B cell (primary cell): ENCODE measurements at places on chromosomes 2 and 18.

GRCh38 chr2:143974262-143974661, 545.7 kb downstream of the ZEB2 start:
- no peak for DNase-seq

GRCh38 chr2:197460649-197461048, 7.3 kb downstream of the COQ10B start:
- no peak for DNase-seq

DNA sequence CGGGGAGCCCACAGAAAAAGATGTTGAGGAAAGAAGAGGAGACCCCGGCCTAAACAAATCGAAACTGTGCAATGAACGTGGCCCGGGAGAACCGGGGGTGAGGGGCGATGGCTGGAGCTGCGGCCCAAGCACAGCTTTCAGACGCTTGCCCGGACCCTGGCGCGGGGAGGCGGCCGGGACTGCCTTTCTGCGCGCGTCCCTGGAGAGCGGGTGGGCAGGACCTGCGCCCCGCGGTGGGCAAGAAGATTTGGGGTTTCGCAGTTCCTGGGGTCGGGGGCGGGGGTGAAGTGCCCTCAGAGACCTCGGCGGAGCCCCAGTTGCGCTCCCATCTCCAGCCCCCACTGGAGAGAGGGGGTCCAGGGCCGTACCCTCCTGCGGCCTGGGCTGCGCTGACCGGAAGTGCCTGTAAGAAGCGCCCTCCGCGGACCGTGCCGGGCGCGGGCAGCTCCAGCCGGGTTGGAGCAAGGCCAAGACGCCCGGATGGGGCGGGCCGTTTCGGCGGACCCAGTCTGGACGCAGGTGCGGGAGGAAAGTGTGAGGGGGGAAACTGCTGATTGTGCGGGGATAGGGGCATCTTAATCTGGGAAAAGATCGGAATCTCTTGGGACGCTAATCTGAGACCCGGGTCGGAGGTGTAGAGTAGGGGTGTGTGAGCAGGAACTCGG, 11.6 kb downstream of the EN1 start:
- DNase-seq: no peak

DNA sequence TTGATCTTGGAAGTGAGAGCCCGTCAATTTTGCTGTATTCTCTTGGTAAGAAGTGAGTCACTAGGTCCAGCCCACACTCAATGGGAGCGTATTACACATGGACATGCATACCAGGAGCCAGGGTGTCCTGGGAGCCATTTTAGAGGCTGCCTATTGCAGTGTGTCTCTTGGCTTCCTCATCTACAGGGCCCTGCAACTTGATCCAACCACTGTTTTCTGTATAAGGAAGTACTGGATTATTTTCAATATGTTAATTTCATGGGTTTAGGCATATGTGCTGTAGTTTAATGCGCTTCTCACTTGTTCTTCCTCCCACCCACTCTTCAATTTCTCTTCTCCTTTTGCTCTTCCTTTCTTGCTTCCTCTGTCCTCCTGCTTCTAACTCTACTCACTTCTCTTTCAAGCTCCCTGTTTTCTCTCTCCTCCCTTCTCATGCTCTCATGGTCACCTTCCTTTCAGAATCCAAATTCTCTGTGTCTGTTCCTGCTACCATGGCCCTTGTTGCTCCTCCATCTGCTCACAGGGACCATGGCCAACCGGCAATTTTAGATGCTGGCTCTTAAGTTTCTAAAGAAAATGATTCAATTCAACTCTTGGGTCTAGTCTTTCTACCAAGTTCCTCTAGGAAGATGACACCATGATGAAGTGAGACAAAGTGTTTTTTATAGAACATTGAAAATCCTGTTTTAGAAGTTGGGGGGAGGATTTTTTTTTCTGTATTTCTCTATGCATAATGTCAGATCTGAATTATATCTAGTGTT, 152.0 kb upstream of the ZEB2 start:
- peak; percentile 30 for DNase-seq

- no peak for DNase-seq
These were observed 36.7 kb downstream of the MTERF4 start for GRCh38 chr2:241065355-241065803.

GRCh38 chr2:158414538-158414937, 42.0 kb downstream of the CCDC148 start:
- DNase-seq: no peak

DNA sequence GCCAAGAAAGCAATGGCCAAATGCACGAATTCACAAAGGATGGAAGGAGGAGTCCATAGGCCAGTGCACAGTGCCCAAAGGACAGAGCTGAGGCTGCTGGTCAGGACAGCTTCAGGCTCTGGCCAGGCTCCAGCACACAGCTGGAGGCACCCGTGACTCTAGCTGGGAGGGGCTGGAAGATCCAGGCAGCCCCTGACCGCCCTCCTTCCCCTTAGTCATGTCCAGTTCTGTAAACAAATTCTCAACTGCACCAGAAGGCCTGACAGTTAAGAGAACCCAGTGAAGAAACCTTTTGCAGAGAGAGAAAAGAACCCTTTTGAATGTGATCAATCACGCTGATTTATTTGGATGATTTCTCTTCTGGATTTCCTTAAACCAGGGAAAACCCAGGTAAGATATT, 7.7 kb upstream of the YWHAQ start:
- no peak for DNase-seq

DNA sequence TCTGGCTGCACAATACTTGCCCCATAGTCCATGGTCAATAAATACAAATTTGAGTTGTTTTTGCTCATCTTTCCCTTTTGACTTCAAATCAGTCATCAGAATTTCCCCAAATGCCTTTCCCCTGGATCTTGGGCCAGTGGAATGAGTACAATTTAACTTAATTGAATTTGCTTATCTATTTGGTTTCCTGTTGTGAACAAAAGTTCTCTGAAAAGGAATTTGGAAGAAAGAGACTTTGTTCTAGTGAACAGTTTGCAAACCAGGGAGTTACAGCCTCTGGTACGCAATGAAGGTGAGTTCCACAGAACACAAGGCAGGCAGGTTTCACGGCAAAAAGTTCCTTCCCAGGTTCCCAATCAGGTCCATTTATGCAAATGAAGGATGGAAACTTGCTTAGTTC, 1.2 kb upstream of the UGT1A1 start:
- DNase-seq: no peak

DNA sequence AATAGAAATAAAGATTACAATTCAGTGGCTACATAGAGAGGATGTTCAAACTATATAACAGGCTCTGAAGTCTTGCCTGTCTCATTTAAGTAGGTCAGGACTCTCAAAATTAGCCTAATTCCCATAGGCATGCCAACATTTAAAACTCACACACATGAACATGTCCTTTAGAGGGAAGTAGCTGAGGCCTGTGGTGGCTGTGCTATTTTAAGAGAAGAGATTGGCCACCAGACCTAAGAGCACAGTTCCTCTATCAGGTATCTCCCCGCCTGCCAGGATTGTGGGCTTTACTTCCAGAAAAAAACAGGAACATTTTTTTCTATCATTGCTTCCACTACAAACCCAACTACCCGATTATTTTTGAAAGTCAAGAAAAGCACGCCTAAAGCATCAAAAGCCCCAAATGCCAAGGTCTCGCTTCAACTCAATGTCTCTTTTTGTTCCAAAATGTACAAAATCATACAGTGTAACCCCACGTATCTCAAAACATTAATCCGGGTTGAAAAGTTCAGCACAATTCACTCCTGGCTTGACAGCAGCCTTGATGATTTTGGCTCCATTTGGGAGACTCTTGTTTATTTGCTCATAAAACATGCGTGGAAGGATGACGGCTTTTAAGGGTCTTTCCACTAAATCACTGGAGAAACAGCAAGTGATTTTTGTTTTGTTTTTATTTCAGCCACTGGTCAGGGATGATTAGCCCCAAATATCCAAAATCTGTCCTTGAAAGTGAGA, 15.3 kb downstream of the FHL2 start:
- DNase-seq: no peak

DNA sequence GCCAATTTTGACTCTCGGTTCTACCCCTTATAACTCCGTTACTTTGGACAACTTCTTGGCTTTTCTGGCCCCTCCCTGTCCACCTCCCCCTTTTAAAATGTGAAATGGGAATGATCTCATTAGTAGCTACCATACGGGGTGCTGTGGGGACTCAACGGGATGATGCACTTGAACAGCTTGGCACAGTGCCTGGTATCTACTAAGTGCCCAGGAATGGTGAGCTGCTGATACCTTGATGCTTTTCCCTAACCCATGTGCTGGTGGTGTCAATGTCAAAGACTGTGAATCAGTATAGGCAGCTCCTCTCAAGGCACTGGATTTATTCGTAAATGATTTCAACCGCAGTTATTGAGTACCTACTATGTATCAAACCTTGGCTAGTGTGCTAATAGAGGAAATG, 204.2 kb downstream of the LOXHD1 start:
- no peak for DNase-seq

- DNase-seq: no peak
These were observed 124.2 kb downstream of the MRO start for GRCh38 chr18:50695431-50696176.

DNA sequence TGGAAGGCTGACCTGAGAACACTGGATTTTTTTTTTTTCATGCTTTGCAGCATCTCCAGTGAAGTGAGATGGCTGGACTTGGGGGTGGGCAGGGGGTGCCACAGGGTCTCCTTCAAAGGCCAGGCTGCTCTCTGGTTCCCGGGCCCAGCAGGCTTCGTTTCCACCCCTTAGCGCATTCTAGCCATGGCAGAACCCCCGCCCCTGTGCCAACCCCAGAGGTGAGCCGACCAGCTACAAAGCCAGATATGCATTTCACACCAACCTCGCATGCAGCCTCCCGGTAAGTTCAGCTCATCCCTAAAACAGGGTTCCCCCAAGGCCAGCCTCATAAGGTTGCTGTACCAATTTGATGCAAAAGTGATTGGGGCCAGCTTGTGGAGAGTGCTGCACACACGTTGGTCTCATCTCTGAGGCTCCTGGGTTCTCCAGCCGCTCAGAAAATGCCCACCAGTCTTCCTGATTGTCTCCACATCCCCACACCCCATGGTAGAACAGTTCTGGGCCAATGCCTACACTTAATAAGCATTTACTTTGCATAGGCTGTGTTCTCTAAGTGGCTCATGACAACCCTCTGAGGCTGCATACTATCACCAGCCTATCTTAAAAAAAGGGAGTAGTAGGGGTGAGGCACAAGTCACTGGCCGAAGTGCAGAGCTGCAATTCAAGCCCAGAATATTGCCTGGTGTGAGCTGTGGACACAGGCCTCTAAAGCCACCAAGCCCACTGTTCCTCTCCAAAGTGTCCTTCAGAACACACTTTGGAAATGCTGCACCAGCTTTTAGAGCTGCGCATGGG, 23.3 kb downstream of the SMAD7 start:
- no peak for DNase-seq

- no peak for DNase-seq
These were observed 10.9 kb upstream of the HS6ST1 start for GRCh38 chr2:128329607-128330006.

DNA sequence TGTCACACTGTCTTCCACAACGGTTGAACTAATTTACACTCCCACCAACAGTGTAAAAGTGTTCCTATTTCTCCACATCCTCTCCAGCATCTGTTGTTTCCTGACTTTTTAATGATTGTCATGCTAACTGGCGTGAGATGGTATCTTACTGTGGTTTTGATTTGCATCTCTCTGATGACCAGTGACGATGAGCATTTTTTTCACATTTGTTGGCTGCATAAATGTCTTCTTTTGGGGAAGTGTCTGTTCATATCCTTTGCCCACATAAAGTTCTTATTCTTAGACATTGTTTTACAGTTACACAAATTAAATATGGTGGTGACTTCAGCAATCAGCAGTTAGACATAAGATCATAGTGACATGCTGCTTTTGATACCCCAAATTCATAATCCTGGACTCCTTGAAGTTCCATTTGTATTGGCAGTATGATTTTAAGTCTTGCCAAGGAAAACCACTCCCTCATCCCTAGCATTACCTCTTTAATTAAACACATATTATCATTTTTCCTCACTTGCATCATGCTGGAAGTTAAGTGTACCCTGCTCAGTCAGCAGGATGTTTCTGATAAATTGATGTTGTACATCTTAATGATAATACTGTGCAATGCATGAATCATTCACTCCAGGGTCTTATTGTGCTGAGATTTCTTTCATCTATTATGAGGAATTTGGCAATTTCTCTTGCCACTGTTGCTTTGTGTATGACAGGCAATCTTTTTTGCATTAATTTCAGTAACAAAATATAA, 67.6 kb upstream of the STAT1 start:
- no peak for DNase-seq

- no peak for DNase-seq
These were observed 94.4 kb upstream of the SIX2 start for GRCh38 chr2:45103351-45104345.

- peak; percentile 59 for DNase-seq
These were observed 336 bp downstream of the THNSL2 start for GRCh38 chr2:88170472-88170892.

DNA sequence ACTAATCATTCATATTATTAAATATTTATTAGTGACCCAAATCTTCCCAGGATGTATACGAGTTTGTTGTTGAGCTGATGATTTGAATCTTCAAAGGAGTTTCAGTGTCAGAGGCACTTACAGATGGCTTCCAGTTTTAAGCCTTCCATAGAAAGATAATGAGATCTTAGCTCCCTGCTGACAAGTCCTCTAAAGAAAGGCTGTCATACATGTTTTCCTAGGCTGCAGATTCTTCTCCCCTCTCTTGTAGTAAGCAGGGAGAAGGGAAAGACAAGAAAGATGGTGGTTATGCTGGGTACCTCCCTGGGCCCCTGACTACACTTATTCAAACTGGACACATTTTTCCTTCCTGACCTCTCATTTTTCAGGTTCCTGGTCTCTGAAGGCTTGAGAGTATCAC, 8.1 kb upstream of the GAREM1 start:
- DNase-seq: no peak

DNA sequence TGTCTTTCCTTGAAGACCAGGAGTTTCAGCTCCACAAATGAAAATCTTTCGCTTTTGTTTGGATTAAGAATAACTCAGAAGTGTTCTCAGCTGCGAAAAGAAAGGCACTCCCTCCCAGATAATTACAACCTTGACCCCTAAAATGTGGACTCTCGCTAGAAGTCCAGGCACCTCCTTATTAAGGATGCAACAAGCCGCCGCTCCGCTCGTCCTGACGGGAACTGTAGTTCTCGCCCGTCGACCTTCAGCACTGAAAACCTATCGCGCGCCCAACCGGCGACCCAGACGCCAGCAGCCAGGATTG, 559 bp downstream of the IMMT start:
- no peak for DNase-seq

- no peak for DNase-seq
These were observed 205.2 kb upstream of the CXCR4 start for GRCh38 chr2:136323195-136323594.

- DNase-seq: peak; percentile 19
These were observed 68.0 kb upstream of the CABLES1 start for GRCh38 chr18:23067236-23067635.

DNA sequence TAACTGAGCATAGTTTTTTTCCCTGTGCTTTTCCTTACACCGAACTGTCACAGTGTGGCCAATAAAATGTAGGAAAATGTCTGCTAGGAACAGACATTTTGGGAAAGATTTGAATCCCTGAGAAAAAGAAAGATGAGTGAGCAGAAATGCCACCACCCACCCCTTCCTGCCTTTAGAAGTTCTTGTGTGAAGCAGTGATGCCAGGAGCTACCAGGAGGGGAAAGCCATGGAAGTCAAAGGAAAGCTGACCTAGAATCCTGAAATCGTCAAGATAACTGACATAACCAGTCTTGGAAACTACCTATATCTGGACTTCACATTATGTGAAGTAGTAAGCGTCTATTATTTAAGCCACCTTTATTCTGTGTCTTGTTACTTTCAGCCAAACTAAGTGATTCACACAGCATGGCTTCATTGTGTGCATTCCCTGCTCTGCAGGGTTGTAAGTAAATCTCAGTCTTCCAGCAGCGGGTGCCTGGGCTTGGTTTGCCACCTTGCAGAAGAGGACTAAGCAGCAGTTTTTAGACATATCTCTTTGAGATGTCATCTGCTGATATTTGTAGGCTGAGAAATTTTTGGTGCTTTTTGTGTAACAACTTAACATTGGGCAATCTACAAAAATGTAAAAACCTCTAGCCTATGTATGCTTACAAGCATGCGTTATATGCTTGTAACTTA, 11.2 kb upstream of the SPRED2 start:
- no peak for DNase-seq
